Common myeloid progenitor, CD34-positive (primary cell): ENCODE measurements at places on chromosomes 5 and 9.

GRCh38 chr9:4678679-4679267, 596 bp upstream of the CDC37L1 start:
- H3K4me3 ChIP-seq = peak overlapping the region; percentile 88
- H3K27me3 ChIP-seq = no peaks in the 10 kb centered on the region
- H3K27ac ChIP-seq = peak overlapping the region; percentile 97

- no peaks in the 10 kb centered on the region for H3K4me1 ChIP-seq
- DNase-seq = no peak
- no peak overlapping the region for H3K4me3 ChIP-seq
- H3K27ac ChIP-seq = no peak overlapping the region
Observed at GRCh38 chr9:73845954-73846690, 651.0 kb upstream of the RORB start.

- H3K4me1 ChIP-seq = no peaks in the 10 kb centered on the region
- H3K36me3 ChIP-seq = peaks cover 9% of the 10 kb centered on the region
- no peak for DNase-seq
- no peak overlapping the region for H3K4me3 ChIP-seq
- H3K27ac ChIP-seq = no peak overlapping the region
Observed at GRCh38 chr5:147675168-147675567, 107.4 kb downstream of the JAKMIP2 start.

DNA sequence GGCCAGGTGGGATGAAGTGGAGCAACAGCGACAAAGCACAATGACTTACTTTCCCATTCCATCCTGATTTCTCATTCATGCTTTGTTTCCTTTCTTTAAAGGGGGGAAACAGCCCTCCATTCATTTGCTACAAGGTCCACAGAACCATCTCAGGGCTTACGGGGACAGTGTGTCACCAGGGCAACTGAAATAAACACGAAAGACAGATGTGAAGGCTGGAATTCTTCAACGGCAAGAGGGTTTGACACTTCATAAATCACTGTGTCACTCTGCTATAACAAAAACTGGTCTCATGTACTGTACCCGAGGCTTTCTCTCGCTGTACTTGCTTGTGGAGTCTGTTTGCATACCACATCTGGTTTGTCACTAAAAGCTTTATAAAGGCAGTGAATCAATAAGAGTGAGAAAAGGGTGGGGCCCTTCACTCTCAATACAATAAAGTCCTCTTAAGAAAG, 150.8 kb downstream of the EFNA5 start:
- H3K36me3 ChIP-seq = no peaks in the 10 kb centered on the region
- no peak for DNase-seq
- H3K27me3 ChIP-seq = no peaks in the 10 kb centered on the region
- H3K4me1 ChIP-seq = no peaks in the 10 kb centered on the region
- no peak overlapping the region for H3K27ac ChIP-seq

- no peaks in the 10 kb centered on the region for H3K36me3 ChIP-seq
- DNase-seq = no peak
- H3K27ac ChIP-seq = no peak overlapping the region
- H3K4me1 ChIP-seq = no peaks in the 10 kb centered on the region
- H3K4me3 ChIP-seq = no peak overlapping the region
- no peaks in the 10 kb centered on the region for H3K27me3 ChIP-seq
Observed at GRCh38 chr9:77495834-77496671, 152.1 kb downstream of the GNA14 start.

- peak; percentile 80 for DNase-seq
- H3K27ac ChIP-seq = no peak overlapping the region
- peaks cover 22% of the 10 kb centered on the region for H3K4me1 ChIP-seq
Observed at GRCh38 chr9:113602126-113603047, 138.9 kb downstream of the RGS3 start.
